ENCODE measurements at places on chromosomes 1 and 21.
A peak's percentile ranks its signal among the peaks of the same experiment; 100 is the strongest.

DNA sequence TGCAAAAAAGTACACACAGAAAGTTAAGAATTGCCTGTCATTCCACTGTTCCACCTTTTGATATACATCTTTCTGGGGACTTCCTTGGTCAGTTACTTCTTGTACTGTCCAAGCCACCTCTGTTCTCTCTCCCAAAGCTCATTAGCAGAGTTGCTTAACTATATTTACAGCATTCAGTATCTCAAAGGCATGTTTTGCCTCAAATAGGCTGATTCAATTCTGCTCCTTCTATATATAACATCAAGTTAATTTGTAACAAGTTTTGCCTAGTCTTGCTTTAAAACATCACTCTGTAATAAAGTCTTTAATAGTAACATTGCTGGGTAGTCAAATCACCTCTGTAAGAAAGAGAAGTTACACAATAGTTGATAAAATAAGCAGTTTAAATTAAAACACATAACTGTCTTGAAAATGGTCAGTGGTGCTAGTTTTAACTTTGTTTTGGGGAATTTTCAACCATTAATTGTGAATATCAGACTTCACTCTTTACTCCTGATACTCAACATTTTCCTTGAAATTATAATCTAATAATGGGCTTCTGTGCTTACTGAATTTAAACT lies 35.7 kb downstream of the EDARADD start:
- DNase-seq: no peak

DNA sequence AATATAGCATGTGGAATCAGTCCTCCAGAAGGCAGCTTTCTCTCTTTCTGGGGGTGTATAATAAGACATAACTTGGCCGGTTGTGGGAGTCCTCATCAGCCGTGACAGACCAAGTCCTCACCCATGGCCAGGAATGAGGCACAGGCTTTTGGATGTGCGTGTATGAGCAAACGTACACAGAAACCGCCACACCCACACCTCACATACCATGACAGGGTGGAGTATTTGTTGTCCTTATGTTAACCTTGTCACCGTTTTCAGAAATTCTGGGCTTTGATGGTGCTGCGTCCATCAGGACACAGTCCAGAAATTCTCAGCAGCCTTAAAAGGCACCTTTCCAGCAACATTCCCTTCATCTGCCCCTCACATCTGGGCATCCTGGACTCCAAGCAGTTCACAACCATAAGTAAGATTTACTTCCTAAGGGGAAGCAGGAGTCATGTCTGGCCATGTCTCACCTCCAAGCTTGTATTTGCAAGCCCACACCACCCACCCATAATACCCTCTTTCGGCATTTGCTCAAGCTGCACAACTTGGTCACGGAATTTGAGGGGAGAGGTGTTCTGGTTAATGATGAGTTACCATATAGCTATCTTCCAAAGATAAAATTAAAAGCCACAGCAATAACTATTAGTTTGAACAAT lies 12.4 kb downstream of the C1orf116 start:
- no peak for DNase-seq

DNA sequence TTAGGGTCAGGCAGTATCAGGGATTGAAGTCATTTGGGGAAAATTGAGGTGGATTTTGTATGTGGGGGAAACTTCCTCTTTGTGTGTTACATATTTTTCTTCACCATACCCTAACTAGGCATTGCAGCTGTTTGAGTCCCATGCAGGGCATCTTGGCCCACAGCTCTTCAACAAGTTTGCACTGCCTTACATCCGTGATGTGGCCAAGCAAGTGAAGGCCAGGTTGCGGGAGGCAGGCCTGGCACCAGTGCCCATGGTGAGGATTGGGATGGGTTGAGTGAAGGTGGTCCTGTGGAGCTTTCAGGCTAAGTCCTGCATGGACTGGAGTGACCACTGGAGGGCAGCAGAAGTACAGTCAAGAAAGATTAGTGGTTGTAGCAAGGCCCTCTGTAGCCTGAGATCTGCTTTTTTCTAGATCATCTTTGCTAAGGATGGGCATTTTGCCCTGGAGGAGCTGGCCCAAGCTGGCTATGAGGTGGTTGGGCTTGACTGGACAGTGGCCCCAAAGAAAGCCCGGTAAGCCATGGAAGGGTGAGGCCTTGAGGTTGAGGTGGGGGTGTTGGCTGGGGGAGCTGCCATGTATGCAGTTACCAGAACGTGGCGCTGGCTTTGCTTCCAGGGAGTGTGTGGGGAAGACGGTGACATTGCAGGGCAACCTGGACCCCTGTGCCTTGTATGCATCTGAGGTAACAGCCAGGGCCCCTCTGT lies 2.4 kb downstream of the UROD start:
- peak; percentile 60 for DNase-seq

DNA sequence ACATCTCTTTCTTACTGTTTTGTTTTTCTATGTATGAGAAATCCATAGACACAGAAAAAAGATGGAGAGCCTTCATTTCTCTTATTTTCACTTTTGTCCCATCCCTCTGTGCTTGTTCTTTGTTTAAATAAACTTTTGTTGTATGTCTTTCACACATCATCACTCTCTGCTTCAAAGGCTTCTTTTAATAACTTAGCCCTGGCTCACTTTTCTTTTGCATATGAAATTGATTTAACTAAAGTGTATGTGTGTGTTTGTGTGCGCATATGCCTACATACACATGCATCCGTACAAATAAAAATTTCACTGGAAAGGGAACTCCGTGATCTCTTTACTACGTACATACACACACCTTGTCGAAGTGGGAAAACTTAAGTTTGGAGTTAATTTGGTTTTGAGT lies 168.6 kb downstream of the NFIA start:
- no peak for DNase-seq

DNA sequence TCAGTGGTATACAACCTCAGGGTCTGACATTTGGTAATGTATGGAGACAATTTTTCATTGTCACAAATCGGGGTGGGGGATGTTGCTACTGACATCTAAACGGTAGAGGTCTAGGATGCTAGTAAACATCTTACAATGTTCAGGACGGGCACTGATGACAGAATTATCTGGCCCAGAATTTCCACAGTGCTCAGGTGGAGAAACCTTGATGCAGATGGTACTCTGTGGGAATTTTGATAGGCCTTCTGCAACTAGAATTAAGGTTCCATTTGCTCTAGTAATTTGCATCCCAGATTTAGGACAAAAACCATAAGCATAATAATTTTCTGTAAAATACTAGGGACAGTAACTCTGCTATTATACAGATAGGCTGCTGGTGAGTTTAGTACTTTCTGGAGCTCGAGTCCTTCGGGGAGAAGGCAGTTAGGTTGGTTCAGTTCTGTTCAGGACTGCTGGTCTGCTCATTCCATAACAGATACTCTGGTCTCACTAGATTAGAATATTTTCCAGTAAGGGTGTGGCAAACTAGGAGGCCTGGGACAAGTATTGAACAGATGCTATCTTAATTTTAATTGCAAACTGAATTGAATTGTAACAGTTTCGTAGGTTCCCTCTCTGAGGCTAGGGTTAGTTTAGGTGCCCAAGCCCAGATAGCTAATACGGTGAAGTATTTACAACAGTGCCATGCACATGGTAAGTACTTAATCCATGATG lies 11.4 kb downstream of the METTL13 start:
- DNase-seq: no peak

- no peak for DNase-seq
Measured at GRCh38 chr21:43307677-43308070, 119.3 kb downstream of the SIK1 start.

- no peak for DNase-seq
Measured at GRCh38 chr1:78075621-78076020, 29.9 kb downstream of the GIPC2 start.

DNA sequence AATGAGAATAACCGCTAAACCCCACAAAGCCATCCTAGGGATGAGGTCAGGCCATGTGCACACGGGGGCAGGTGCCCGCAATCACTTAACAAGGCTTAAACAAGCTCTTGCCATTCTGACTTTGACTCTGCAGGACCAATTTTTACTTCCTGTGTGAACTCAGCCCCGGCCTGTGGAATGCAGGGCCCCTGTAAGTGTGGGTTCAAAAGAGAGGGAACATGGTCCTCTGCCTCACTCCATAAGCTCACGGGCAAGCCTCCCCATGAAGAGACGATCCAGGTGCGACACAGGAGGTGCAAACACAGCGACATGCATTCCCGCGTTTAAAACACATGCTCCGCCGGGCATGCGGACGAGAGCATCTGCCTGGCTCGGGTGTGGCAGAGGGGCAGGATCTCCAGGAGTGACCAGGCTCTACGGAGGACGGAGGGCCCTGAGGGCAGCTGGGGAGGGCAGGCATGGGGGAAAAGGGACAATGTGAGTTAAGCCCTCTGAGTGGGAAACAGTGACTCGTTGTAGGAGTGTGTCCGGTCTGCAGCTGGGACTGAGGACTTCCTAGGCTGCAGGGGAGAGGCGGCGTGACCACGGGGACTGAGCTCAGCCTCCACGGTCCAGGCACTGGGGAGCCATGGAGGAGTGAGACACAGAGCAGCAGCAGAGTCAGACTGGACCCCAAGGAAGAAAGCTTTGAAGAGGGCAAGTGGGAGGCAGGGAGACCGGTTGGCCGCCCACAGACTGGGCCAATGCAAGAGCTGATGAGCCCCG lies 40.6 kb upstream of the AJAP1 start:
- no peak for DNase-seq

- DNase-seq: no peak
Measured at GRCh38 chr21:31045841-31046240, 7.6 kb upstream of the KRTAP19-8 start.

- DNase-seq: no peak
Measured at GRCh38 chr1:6906783-6907182, 121.5 kb downstream of the CAMTA1 start.

- DNase-seq: no peak
Measured at GRCh38 chr1:162191396-162192305, 122.2 kb downstream of the NOS1AP start.

GRCh38 chr1:107474877-107475612 lies 334.2 kb downstream of the NTNG1 start:
- no peak for DNase-seq

DNA sequence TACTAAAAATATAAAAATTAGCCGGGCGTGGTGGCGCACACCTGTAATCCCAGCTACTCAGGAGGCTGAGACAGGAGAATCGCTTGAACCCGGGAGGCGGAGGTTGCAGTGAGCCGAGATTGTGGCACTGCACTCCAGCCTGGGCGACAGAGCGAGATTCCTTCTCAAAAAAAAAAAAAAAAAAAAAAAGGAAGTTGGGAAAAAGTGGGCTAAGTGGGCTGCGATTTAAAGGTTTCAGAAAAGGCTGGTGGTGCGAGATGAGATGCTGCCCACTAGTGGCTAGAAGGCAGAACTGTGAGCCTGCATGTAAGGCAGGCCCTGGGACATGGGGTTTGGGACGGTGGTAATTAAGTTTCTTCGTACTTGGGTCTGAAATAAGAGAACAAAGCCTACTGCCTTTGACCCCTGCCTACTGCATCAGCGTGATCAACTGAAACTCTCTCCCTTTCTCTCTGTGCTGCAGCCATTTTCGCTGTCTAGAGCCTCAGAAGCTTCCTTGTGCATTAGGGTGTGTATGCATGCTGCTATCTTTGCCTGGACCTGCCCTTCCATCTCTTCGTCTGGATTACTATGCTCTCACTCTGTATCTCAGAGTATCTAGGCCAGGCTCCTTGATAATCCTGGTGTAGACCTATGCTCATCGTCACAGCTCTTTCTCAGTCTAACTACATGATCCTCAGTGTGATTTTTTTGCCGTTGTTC lies 12.4 kb downstream of the FMOD start:
- DNase-seq: no peak

GRCh38 chr1:102897557-102897956 lies 210.8 kb downstream of the COL11A1 start:
- no peak for DNase-seq

- DNase-seq: no peak
Measured at GRCh38 chr1:214058076-214058475, 70.3 kb downstream of the PROX1 start.

DNA sequence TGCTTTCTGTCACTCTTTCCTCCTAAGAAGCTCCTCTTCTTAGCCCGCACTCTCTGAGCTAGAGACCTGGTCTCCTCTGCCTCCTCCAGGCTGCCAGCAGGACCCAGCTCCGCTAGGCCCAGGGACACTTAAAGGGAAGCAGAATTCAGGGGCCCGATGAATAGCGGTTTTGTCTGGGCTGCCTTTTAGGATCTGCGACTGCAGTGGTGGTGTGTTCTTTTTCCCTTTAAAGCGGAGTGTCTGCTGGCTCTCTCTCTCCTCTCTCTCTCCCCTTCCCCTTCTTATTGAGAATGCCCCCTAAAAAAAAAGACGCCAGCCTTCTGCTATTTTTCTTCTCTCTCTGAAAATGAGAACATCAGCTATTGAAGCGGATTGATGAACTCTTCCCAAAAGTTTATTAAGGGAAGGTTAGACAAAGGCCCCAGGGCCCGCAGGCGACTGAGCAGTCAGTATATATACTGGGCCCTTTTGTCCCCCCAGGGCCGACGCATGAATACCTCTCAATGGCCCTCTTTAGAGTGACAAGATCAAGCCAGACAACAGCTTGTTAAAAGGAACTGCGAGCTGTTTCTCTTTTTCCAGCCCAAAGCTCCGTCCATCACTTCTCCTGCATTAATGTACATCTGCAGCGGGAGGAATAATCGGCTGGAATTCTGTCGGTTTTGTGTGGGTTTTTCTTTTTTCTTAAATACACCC lies 27.0 kb downstream of the PAX7 start:
- DNase-seq: no peak

GRCh38 chr1:179889589-179889988 lies 7.5 kb downstream of the TOR1AIP1 start:
- DNase-seq: no peak

DNA sequence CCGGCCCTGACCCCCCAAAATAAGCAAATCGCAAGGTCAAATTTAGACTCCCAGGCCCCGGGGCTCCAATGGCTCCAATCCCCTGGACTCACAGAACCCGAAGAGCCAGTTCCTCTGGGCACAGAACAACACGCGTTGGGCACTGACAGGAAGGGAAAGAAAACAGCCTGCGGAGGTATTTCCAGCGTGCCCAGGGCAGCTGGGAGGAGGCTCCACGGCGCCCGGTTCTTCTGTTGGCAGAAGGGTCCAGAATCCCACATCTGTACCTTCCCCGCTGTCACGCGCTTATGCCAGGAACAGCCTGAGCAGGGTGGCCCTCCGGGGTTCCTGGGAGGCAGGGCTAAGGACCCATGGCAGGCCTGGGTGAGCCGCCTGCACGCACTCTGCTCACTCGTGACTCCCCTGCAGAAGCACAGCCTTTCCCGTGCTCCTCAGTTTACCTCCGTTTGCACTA lies 85.5 kb downstream of the RIPK4 start:
- no peak for DNase-seq

DNA sequence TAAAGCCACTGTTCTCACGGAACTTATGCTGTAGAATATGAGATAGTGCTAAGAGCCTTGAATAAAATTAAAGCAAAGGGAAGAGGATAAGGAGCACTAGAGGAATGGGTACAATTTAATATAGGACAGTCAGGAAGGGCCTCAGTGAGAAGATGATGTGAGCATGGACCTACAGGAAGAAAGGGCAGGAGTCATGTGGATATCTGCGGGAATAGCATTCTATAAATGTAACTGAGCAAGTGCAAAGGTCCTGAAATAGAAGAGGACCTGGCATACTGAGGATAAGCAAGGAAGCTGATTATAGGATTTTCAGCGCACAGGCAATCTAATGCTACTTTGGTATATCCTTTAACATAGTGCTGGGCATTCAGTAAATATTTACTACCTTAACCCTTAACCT lies 12.6 kb upstream of the BCAS2 start:
- no peak for DNase-seq
